ENCODE measurements at places on chromosomes 1 and 21. TPM values are rescaled to one million over a fixed set of nuclear protein-coding genes. Genes with fewer than 3 reads are reported as not detected.
A peak's percentile ranks its signal among the peaks of the same experiment; 100 is the strongest.

- peak; percentile 44 for DNase-seq
- no peak overlapping the region for H3K4me3 ChIP-seq
- H3K36me3 ChIP-seq = no peaks in the 10 kb centered on the region
Measured at GRCh38 chr1:40383488-40384412, 10.2 kb downstream of the SMAP2 start.

GRCh38 chr1:108057541-108057940, 92.6 kb upstream of the VAV3 start:
- H3K4me1 ChIP-seq = peaks cover 12% of the 10 kb centered on the region
- no peaks in the 10 kb centered on the region for H3K36me3 ChIP-seq
- no peaks in the 10 kb centered on the region for H3K27me3 ChIP-seq
- DNase-seq = no peak
- no peak overlapping the region for H3K27ac ChIP-seq

DNA sequence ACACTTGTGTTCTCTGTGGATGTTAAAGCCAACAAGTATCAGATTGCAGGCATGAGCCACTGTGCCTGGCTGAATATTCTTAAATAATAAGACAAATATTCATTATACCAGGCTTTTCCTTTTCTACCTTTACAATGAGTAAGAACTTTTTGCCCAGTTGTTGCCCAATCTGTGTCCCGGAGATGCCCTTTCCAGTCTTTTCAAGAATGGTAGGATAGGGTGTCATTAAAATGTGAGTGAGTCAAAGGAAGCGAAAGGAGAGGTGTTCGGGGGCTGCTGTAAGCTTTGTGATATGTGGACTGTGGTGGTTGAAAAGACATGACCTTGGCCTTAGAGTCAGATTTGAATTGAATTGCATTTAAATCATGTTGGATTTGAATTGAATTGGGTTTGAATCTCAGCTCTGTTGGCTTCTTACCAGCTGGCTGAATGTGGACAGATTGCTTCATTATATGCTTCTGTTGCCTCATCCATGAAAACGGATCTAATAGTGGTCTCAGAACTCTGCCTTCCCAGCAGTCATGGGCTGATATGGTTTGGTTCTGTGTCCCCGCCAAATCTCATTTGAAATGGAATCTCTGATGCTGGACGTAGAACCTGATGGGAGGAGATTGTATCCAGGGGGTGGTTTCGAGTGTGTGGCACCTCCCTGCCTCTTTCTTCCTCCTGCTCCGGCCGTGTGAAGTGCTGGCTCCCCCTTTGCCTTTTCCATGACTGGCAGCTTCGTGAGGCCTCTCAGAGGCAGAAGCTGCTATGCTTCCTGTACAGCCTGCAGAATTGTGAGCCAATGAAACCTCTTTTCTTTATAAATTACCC, 22.7 kb upstream of the AADACL3 start:
- no peak overlapping the region for H3K4me3 ChIP-seq
- no peaks in the 10 kb centered on the region for H3K36me3 ChIP-seq
- H3K27me3 ChIP-seq = no peaks in the 10 kb centered on the region
- peaks cover 8% of the 10 kb centered on the region for H3K4me1 ChIP-seq
- peak; percentile 19 for DNase-seq

DNA sequence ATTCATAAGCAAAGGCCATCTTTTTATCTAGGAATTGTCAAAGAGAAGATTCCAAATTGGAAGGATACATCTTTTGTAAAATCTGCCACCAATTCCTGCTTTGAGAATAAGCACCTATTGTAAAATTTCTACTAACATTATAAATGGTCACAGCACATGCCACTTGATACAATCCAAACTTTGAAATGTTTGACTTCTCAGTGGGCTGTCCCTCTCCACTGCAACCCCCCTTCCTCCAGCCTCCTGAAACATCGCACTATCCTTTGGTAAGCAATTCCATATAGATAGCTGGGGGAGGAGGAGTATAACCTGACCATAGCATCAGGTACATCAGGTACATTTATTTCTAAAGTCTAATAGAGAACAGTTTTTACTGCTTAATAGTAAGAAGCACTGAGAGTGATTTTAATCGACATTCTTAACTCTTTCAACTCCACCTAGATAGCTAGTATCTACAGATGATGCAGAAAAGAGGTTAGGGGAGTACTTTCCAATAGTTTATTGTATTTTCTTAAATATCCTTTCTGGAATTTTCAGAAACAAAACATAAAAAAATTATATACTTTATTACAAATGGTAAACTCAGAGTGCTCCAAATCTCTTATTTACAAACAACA, 2.9 kb downstream of the JUN start:
- DNase-seq = peak; percentile 38
- H3K4me3 ChIP-seq = peak overlapping the region; percentile 92
- peaks cover 20% of the 10 kb centered on the region for H3K4me1 ChIP-seq
- H3K36me3 ChIP-seq = peaks cover 22% of the 10 kb centered on the region
- H3K27ac ChIP-seq = peak overlapping the region; percentile 91

DNA sequence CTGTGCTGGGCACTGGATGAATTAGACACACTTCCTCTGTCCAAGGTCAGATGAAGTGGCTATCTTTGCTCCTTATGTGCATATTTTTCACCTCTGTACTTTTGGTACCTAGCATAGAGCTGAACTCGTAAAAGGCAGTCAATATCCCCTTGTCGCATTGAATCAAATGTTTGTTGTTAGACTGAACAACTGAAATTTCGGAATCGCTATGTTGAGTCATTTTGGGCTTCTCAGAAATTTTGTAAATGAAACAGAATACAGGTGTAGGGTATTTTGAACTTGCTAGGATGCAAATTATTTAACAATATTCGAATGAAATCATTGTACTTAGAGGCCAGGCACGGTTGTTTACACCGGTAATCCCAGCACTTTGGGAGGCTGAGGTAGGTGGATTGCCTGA, 48.0 kb downstream of the PDE4B start:
- no peak for DNase-seq
- H3K4me3 ChIP-seq = no peak overlapping the region
- H3K27me3 ChIP-seq = no peaks in the 10 kb centered on the region
- H3K27ac ChIP-seq = no peak overlapping the region
- no peaks in the 10 kb centered on the region for H3K4me1 ChIP-seq
- H3K36me3 ChIP-seq = no peaks in the 10 kb centered on the region

GRCh38 chr1:95308276-95309030, 74.4 kb downstream of the RWDD3 start:
- no peak overlapping the region for H3K27ac ChIP-seq
- no peak overlapping the region for H3K4me3 ChIP-seq
- H3K27me3 ChIP-seq = peaks cover 26% of the 10 kb centered on the region
- no peak for DNase-seq

- no peaks in the 10 kb centered on the region for H3K36me3 ChIP-seq
- H3K4me3 ChIP-seq = no peak overlapping the region
- DNase-seq = peak; percentile 34
- no peaks in the 10 kb centered on the region for H3K27me3 ChIP-seq
- H3K4me1 ChIP-seq = peaks cover 17% of the 10 kb centered on the region
Measured at GRCh38 chr1:232486454-232487207, 143.3 kb downstream of the SIPA1L2 start.

DNA sequence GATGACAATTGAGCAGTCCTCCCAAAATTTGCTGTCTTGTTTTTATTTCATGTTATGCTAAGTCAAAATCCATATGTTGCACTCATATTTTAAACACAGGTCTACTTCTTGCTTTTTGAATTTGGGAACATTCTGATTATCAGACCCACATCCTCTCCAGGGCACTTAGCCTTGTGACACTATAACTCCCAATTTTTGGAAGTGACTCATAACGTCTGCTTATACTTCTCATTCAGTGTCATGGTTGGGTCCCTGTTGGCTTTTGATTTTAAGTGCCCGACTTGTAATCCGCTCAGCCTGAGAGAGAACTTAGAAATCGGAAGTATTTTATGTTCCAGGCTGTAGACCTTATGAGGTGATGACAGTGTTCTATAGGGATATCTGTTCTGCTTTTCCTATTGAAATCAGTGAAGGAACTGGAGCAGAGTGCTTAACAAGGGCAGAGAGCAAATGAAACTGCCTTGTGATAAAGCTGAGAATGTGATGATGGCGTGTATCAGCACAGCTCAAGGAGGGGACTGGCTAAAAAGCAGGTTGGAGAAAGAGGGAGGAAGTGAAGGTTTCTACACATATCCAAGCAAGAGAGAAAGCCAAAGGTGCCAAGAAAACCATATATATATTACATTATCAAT, 136.0 kb downstream of the HLX start:
- no peaks in the 10 kb centered on the region for H3K27me3 ChIP-seq
- no peak overlapping the region for H3K4me3 ChIP-seq
- DNase-seq = no peak
- H3K27ac ChIP-seq = no peak overlapping the region
- no peaks in the 10 kb centered on the region for H3K36me3 ChIP-seq

DNA sequence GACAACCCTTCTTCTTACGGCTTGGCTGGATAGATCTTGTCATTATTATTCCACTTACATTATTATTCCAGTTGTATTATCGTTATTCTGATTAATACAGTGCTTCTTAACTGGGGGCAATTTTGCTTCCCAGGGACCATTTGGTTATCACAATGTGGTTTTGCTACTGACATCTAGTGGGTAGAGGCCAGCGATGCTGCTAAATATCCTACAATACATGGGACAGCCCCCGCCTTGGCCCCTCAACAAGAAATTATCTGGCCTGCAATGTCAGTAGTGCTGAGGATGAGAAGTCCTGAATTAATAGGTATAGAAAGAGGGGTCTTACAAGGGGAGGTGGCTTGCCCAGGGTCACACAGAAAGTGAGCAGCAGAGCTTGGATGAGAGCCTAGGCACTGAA, 105.6 kb downstream of the PTPRU start:
- H3K27me3 ChIP-seq = peaks cover 20% of the 10 kb centered on the region
- no peak overlapping the region for H3K4me3 ChIP-seq
- H3K4me1 ChIP-seq = no peaks in the 10 kb centered on the region
- H3K36me3 ChIP-seq = no peaks in the 10 kb centered on the region
- DNase-seq = no peak

GRCh38 chr1:204960306-204961125, 82.5 kb upstream of the CNTN2 start:
- no peaks in the 10 kb centered on the region for H3K27me3 ChIP-seq
- H3K27ac ChIP-seq = no peak overlapping the region
- H3K4me1 ChIP-seq = no peaks in the 10 kb centered on the region
- DNase-seq = no peak

DNA sequence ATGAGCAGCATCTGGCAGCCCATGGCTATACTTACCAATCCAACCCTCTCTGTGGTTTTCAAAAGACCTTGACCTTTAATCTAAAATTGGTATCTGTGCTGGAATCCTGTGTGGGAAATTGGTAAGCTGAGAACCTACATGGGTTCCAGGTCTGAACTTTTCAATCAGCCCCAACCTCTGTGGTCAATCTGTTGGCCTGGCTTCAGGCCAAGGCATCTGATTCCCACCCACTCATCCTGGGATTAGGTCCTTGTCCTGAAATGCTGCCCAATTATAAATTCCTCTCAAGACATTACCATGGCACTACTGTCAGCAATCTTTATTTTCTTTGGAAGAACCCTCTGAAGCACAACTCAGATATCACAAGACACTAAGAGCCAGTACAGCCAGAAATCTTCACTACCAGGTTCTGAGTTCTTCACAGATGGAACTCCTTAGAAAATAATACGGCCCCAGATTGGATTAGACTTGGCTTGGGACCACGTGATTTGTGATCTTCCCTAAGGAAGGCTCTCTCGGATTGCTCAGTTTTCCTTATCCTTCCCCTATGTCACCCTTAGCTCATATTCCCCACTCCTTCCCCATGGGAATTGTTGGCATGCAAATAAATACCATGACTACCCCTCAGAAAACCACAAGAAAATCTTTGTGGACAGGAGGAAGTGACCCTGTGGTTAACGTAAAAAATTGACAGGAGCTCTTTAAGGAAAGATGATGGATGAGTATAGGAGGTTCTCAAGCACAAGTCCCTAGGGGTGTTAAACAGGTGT, 207.9 kb upstream of the ST6GALNAC5 start:
- H3K27me3 ChIP-seq = no peaks in the 10 kb centered on the region
- DNase-seq = no peak
- no peaks in the 10 kb centered on the region for H3K4me1 ChIP-seq
- no peak overlapping the region for H3K27ac ChIP-seq
- H3K36me3 ChIP-seq = no peaks in the 10 kb centered on the region

GRCh38 chr1:118201524-118201923, 16.5 kb upstream of the SPAG17 start:
- no peak for DNase-seq
- no peak overlapping the region for H3K4me3 ChIP-seq
- H3K27me3 ChIP-seq = no peaks in the 10 kb centered on the region
- 0 out of 2 replicates have a peak, but pooled peaks cover 3% of the 10 kb centered on the region for H3K4me1 ChIP-seq
- no peak overlapping the region for H3K27ac ChIP-seq

- H3K4me3 ChIP-seq = peak overlapping the region; percentile 60
- H3K4me1 ChIP-seq = peaks cover 37% of the 10 kb centered on the region
- peak; percentile 96 for DNase-seq
- H3K27ac ChIP-seq = peak overlapping the region; percentile 96
Measured at GRCh38 chr1:44049839-44050238, 18.6 kb upstream of the SLC6A9 start.

- 0 out of 2 replicates have a peak, but pooled peaks cover 3% of the 10 kb centered on the region for H3K4me1 ChIP-seq
- no peak overlapping the region for H3K27ac ChIP-seq
- peaks cover 35% of the 10 kb centered on the region for H3K27me3 ChIP-seq
- DNase-seq = no peak
Measured at GRCh38 chr21:42735944-42736343, 82.5 kb downstream of the PDE9A start.

DNA sequence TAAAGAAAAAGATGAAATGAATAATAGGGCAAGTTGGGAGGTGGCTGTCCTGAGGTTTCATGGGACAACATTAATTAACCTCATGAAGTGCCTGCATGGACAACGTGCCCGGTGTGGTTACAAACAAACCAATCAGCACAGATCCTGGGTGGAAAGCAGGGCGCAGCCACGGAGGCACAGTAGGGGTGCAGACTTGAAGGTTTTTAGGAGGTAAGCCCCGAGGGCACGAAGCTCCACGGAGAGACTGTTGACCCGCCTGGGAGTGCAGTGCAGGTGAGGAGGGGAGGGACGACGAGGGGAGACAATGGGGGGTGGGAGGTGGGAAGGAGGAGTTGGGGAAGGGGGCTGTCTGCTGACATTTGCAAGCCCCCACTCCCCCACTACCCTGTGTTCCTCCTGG, 2.3 kb upstream of the RIPK4 start:
- peak overlapping the region; percentile 64 for H3K4me3 ChIP-seq
- peaks cover 10% of the 10 kb centered on the region for H3K27me3 ChIP-seq
- H3K27ac ChIP-seq = peak overlapping the region; percentile 62
- DNase-seq = no peak

Gene E2F2
- polyA plus RNA-seq = 0.51 TPM

Gene PRR9
- polyA plus RNA-seq = 0.30 TPM

Gene TSPAN2
- 10.1 TPM for polyA plus RNA-seq

Gene HFM1
- polyA plus RNA-seq = not detected

Gene KRTAP19-1
- not detected for polyA plus RNA-seq

Gene PDPN
- polyA plus RNA-seq = 1.8 TPM

Gene IL23R
- polyA plus RNA-seq = not detected

Gene SPRR4
- polyA plus RNA-seq = not detected

Gene AQP10
- polyA plus RNA-seq = not detected

Data from GM23248 (cell line).